ENCODE measurements at places on chromosomes 2 and 18.

GRCh38 chr2:174594456-174594855 is 3.1 kb downstream of the WIPF1 start:
- H3K4me3 ChIP-seq, result peak overlapping the region; percentile 51
- no peak for DNase-seq
- no peaks in the 10 kb centered on the region for H3K27me3 ChIP-seq
- H3K4me1 ChIP-seq, result peaks cover 41% of the 10 kb centered on the region

DNA sequence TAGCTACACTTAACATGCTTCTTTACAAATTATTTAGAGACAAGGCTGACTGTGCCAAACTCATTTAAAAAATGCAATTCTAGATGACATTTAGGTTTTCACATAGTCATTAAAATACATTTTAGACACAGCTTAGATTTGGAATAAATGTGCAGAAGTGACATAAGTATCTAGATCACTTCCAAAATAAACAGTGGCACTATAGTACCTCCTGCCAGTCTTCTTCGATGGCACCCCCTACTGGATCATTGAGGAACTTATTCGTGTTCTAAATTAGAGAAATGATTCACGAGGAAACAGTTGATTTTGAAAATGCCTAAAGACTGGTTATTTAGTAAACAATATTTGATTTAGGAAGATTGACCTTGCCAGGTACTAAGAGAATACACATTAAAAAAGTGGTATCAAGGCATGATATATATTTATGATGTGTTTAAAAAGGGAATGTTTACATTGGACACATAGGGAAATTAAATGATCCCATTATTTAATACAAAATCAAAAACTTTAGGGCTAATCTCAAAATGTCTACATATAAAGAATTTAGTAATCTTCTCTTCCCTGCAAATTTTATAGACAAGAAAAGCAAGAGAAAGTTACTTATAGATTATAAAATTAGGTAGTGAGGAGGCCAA is 323.9 kb downstream of the XIRP2 start:
- H3K27ac ChIP-seq, result no peak overlapping the region
- H3K27me3 ChIP-seq, result no peaks in the 10 kb centered on the region
- no peaks in the 10 kb centered on the region for H3K4me1 ChIP-seq
- no peaks in the 10 kb centered on the region for H3K36me3 ChIP-seq
- DNase-seq, result no peak
- no peak overlapping the region for H3K4me3 ChIP-seq

DNA sequence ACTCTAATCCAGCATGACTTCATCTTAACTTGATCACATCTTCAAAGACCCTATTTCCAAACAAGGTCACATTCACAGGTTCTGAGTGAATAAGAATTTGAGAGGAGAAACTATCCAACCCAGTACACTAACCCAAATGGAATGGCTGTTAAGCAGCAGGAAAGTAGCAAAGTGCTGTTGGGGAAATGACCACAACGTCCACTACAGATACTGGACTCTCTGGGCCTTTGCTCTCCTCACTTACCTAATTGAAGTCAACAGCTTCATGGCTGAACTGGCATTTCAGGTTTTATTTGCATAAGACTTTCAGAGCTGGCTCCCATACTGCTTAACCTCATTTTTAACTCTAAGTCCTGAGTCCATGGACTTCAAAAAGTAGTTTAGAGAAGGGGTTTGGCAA is 38.0 kb upstream of the ACVR2A start:
- H3K36me3 ChIP-seq, result no peaks in the 10 kb centered on the region

GRCh38 chr2:138779781-138780445 is at the start of gene NXPH2:
NXPH2 (minus strand) TSS chr2:138780390; CDS start chr2:138780241, 149 bp downstream.
- H3K27me3 ChIP-seq, result no peaks in the 10 kb centered on the region
- no peaks in the 10 kb centered on the region for H3K4me1 ChIP-seq
- H3K36me3 ChIP-seq, result no peaks in the 10 kb centered on the region
- no peak for DNase-seq
- no peak within 1 kb of the TSS for H3K27ac ChIP-seq
- H3K4me3 ChIP-seq, result no peak within 1 kb of the TSS
